ENCODE measurements at places on chromosomes 6 and 20. TPM values are rescaled to one million over a fixed set of nuclear protein-coding genes. Genes with fewer than 3 reads are reported as not detected.

The SCGN gene
- not detected for total RNA-seq

The RPP21 gene
- total RNA-seq, result 48.6 TPM

The EEF1A2 gene
- not detected for total RNA-seq

The CFAP61 gene
- total RNA-seq, result 1.5 TPM

DNA sequence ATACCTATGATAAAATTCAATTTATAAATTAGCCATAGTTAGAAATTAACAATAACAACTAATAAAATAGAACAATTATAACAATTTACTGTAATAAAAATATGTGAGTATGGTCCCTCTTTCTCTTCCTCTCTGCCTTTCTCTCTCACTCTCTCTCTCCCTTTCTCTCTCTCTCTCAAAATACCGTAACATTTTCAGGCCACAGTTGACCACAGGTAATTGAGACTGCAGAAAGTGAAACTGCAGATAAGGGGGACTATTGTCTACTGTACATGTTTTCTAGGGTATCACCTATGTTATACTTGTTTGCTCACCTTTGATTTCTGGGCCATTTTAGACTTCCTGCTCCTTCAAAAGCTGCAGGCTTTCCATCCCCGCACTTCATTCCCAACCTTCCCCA lies 46.8 kb downstream of the LY86 start:
- no peak for DNase-seq

DNA sequence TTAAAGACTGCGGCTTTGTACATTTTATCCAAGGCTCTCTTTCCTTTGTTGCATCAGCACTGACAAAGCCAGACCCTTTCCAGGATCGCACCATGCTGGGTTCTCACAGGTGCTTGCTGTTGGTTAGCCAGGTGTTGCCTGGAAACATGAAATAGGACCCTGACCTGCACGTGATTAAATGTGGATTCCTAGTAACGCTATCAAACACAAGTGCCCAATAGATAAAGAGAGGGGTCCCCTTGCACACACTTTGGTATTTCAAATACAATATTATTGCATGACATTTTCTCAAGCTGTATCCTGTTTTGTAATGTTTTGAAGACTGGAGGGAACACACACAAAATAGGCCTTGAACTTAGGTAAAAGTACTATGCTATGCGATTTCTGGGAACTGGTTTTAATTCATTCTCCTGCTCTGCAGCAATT lies 73.3 kb downstream of the AKAP12 start:
- DNase-seq, result no peak

DNA sequence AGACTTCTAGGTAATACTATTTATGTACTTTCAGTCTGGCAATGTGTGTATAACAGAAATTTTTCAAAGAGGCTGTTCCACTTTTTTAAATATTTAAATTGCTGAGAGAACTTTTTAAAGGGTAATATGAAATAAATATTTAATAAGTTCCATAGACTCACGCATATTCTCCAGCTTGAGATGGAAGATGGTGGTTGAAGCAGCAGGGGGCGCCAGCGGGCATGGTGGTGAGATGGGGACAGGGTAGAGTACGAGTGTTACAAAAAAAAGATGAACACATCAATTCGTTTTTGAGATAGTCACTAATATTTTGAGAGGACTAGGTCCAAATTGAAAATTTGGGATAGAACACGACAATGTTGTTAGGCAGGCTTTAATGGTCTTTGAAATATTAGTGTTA lies 68.4 kb downstream of the RSPO3 start:
- DNase-seq, result peak; percentile 64

- no peak for DNase-seq
These were observed 81.6 kb upstream of the PREP start for GRCh38 chr6:105484238-105485161.

DNA sequence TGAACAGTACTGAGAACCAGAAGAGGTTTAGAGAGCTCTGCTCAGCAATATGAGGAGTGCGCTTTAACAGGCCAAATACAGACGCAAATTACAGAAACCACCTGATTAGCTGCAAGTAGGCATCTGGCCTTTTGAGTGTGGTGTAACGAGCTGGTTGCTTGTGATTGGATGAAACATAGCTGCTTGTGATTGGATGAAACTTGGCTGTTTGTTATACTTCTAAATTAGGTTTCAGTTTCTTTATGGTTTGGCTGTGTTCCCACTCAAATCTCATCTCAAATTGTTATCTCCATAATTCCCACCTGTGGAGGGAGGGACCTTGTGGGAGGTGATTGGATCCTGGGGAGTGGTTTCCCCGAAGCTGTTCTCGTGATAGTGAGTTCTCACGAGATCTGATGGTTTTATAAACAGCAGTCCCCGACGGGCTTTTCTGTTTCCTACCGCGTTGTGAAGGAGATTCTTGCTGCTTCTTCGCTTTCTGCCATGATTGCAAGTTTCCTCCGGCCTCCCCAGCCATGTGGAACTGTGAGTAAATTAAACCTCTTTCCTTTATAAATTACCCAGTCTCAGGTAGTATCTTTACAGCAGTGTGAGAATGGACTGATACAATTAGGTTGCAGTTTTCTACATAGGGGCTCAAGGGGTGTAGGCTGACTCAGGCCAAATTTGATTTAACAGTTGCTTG lies 655.9 kb upstream of the MAN1A1 start:
- DNase-seq, result no peak

DNA sequence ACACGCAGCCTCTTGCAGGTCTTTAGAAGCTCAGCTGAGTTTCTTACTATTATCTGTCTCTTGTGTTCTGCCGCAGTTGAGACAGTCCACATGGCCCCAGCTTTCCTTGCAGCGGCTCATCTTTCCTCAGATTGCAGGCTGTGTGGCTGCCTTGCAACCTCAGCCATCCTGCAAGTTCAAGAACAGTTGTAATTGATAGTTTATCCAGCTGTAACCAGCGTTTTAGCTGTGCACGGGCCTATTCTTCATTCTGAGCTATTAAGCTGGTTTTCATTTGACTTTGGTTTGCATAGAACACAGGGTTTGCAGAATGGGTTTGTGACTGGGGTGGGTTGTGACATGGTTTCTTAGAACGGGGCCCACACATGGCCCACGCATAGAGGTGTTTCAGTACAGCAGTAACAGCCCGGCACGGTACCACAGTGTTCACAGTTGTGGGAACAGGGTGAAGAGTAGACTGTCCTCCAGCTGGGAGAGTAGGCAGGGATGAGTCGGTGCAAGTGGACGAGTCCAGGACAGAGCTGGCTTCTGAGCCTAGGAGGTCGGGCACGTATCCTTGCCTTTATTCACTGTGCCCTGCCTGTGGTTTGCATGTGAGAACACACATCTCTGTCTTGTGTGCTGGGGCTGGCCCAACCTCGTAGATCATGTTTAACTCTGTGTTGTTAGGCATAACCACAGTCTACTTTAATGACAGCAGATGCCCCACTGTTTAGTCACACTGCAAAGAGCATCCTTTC lies 89.2 kb downstream of the RPP40 start:
- no peak for DNase-seq

DNA sequence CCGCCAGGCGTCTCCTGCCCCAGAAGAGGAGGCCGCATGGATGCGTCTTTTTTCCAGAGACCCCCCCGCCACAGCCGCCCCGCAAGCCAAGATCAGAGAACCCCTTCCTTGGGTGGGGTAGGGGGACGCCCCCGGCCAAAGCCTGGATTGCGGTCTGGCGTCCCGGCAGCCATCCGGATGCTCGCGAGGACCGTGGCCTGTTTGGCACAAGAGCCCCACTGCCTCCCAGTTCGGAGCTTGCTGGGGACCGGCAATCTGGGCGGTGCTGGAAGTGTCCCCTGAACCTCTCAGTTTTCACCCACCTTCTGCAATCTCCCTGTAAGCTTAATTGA lies 924 bp downstream of the FAM162B start:
- no peak for DNase-seq

DNA sequence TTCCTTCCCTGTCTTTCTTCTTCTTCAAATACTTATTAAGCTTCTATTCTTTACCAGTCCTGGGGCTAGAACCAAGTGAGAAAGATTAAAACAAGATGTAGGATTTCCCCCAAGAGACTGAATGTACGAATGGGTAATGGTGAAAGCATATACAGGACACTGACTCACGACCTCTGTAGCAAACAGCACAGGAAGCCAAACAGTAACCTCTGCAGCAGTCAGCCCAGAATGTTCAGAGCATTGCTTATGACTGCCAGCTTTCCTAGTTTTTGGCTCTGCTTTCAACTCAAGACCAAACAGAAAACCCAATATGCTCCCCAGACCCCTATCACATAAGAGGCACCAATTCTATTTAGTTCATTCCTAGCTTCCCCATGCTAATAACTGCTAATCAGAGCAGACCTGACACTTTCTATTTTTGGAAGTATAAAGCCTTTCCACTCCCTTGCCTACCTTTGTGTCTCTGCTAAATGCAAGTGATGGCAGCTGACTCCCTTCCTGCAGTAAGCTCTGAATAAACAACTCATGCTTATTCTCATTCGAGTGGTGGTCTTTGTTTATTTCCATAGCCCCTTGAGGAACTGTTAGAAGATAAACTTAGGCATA lies 690.6 kb downstream of the EPM2A start:
- DNase-seq, result no peak

GRCh38 chr20:39269493-39270217 lies 307.5 kb downstream of the DHX35 start:
- no peak for DNase-seq

GRCh38 chr20:22404419-22405170 lies 179.8 kb downstream of the FOXA2 start:
- no peak for DNase-seq

All from tibial nerve (tissue), 4 donors.